KBM-7 (cell line): ENCODE measurements at places on chromosomes 16 and 17.

- DNase-seq: no peak
Observed at GRCh38 chr16:74767749-74768148, 6.9 kb downstream of the FA2H start.

GRCh38 chr17:73262676-73263642, 1.3 kb upstream of the CPSF4L start:
- no peak for DNase-seq

DNA sequence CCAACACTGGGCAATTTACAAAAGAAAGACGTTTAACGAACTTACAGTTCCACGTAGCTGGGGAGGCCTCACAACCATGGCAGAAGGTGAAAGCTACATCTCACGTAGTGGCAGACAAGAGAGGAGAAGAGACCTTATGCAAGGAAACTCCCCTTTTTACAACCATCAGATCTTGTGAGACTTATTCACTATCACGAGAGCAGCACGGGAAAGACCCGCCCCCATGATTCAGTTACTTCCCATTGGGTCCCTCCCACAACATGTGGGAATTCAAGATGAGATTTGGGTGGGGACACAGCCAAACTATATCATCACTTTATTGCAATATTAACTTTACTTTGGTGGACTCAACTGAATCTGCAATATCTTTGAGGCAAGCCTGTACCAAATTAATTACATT, 11.9 kb upstream of the ENGASE start:
- no peak for DNase-seq

GRCh38 chr16:88306411-88306810, 76.3 kb upstream of the ZNF469 start:
- DNase-seq: no peak
